H54 (cell line): ENCODE measurements at places on chromosomes 7 and 10.

- DNase-seq, result no peak
These were observed 2.4 kb downstream of the GPR158 start for GRCh38 chr10:25177093-25177753.

- DNase-seq, result no peak
These were observed 170.1 kb upstream of the SEMA3D start for GRCh38 chr7:85356916-85357315.

DNA sequence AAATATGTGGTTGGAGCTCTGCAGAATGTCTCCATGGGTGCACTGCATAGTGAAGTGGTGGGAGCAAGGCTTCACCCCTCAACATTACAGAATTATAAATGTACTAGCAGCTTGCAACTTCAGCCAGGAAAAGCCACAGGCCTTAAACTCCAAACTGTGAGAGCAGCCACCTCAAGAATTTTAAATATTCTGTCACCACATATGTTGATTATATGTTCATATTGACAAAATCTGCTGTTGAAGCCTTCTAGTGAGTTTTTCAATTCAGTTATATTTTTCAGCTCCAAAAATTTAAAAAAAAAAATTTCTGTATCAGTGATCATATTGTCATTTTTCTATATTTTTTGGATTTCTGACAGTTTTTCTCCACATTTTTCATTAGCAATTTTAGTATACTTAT, 30.9 kb upstream of the AKR1C2 start:
- no peak for DNase-seq

GRCh38 chr7:77838929-77839491, 40.4 kb downstream of the PHTF2 start:
- no peak for DNase-seq

- DNase-seq, result no peak
These were observed 1.1 kb upstream of the FEZF1 start for GRCh38 chr7:122305475-122306319.

- DNase-seq, result no peak
These were observed 403 bp upstream of the ENO4 start for GRCh38 chr10:116848944-116849247.

GRCh38 chr7:38463277-38464225, 167.6 kb downstream of the AMPH start:
- no peak for DNase-seq

DNA sequence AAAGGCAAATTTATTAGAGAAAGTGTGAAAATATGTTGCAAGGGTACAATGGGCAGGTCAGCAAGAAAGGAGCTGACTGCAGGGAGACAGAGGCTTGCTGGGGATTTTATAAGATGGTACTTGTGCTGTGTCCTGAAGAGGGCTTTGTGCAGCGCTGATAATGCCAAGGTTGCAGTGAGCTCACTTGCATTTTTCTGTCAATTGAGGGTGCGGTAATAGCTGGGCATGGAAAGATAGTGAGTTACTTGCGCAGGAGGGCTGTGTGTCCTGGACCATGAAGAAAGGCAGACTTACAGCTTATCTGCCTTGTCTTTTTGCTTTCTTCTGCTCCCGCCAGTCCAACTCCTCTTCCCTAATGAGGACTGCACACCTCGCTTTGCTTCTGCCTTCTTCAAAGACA, 12.5 kb downstream of the CDC123 start:
- DNase-seq, result no peak

DNA sequence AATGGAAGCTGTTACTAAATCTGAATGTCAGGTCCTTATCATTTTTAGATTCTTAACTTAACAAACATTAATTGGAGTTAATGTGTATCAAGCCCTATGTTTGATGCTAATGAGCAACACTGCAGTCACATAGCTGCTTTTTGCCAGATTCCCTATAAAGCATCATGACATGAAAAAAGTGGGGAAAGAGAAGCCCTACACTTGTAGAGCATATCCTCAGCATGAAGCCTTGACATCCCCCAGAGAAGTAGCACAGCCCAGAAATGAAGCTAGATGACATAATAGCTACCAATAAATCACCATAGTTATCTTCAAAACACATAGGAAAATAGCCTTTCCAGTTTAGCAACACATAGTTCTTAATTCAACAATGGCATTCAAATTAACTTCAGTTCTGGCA, 49.2 kb upstream of the CDK1 start:
- no peak for DNase-seq
